ENCODE measurements at places on chromosomes 2 and 18. TPM values are rescaled to one million over a fixed set of nuclear protein-coding genes. Genes with fewer than 3 reads are reported as not detected.

The TOGARAM2 gene
- total RNA-seq, result not detected

The DYSF gene
- 37.0 TPM for total RNA-seq

The CHRND gene
- total RNA-seq, result not detected

The SLC19A3 gene
- total RNA-seq, result 0.16 TPM

The PROM2 gene
- total RNA-seq, result 1.0 TPM

The HAAO gene
- 1.9 TPM for total RNA-seq

The NOTO gene
- not detected for total RNA-seq

The ASB18 gene
- total RNA-seq, result not detected
